RKO (cell line): ENCODE measurements at places on chromosomes 5 and 9.

DNA sequence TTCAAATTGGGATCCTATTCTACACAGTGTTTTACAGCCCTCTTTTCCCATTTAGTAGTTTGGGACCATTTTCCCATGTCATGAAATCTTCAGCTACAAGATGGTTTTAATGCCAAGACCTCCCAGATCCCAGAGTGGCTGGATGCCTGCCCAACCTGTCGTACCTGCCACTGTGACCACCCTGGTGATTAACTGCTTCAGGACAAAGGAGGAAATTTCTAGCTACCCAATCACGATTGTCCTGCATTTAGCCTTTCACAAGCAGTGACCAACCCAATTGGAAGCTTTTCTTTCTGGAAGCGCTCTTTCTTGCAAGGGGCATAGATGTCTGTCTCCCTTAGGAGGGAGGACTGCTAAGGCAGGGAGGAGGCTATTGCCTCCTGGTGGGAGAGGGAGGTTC, 13.8 kb downstream of the IL9 start:
- DNase-seq = no peak

- DNase-seq = no peak
Observed at GRCh38 chr9:5642170-5642569, 13.3 kb downstream of the RIC1 start.

GRCh38 chr5:170632985-170633234, 129.1 kb downstream of the KCNIP1 start:
- no peak for DNase-seq

- no peak for DNase-seq
Observed at GRCh38 chr5:80220245-80220897, 35.5 kb downstream of the SERINC5 start.

GRCh38 chr5:88140396-88140855, 128.2 kb downstream of the TMEM161B start:
- DNase-seq = no peak
